HS-27A (cell line): ENCODE measurements at places on chromosomes 4 and X.

GRCh38 chrX:17703201-17703600, 34.1 kb upstream of the SCML1 start:
- DNase-seq: no peak

DNA sequence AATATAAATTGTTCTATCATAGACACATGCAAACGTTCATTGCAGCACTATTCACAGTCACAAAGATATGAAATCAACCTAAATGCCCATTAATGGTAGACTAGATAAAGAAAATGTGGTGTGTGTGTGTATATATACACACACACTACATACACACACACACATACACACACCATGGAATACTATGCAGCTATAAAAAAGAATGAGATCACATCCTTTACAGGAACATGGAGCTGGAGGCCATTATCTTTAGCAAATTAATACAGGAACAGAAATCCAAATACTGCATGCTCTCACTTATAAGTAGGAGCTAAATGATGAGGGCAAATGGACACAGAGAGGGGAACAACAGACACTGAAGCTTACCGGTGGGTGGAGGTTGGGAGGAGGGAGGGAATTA, 65.2 kb downstream of the MTHFD2L start:
- DNase-seq: no peak

DNA sequence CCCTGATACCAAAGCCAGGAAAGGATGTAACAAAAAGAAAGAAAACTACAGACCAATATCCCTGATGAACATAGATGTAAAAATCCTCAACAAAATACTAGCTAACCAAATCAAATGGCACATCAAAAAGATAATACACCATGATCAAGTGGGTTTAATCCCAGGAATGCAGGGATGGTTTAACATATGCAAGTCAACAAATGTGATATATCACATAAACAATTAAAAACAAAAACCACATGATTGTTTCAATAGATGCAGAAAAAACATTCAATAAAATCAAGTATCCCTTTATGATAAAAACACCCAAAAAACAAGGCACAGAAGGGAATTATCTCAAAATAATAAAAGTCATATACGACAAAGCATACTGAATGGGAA, 31.5 kb downstream of the ELF2 start:
- DNase-seq: no peak

- peak; percentile 7 for DNase-seq
Measured at GRCh38 chrX:112636951-112637581, 42.7 kb downstream of the LHFPL1 start.

DNA sequence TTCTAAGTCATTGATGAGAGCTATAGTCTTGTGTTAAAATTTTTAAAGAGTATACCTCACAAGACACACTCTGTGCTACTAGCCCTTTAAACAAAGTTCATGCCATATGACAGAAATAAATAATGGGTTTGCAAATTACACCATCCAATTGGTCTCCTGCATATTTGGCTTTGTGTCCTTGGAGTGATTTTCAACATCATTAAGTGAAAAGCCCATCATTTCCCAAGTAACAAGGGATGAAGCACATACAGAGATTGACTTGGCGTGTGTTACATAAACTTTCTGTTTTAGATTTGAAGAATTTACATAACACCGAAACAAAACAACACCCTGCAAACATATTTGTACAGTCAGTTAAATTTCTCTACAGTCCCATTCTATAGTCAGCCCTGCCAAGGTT, 216.9 kb upstream of the NEIL3 start:
- no peak for DNase-seq

DNA sequence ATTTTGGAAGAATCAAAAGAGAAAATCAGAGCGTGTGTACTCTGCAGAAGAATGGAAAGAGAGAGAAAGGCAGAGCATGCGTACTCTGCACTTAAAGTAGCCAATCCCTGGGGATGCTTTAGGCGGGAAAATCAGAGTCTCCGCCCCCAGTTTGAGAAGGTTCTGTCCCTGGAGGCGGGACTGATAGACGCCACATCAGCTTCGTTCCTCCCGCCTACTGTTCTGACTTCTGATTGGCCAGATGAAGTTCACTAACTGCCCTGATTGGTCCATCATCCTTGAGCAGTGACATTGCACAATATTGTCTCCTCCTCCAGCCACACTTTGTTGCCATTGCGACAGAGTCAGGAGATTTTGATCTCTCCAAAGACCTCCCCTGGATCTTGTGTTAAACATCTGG, 23.8 kb downstream of the SSX1 start:
- no peak for DNase-seq

DNA sequence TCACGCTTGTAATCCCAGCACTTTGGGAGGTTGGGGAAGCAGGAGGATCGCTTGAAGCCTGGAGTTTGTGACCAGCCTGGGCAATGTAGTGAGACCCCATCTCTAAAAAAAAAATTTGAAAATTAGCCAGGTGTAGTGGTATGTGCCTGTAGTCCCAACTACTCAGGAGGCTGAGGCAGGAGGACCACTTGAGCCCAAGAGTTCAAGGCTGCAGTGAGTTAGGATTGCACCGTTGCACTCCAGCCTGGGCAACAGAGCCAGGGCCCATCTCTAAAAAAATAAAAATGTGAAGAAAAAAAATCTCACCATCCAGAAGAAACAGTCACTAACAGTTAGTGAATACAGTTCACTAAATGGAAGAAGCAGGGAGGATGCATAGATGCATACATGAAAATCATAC, 34.8 kb downstream of the TMEM271 start:
- no peak for DNase-seq

DNA sequence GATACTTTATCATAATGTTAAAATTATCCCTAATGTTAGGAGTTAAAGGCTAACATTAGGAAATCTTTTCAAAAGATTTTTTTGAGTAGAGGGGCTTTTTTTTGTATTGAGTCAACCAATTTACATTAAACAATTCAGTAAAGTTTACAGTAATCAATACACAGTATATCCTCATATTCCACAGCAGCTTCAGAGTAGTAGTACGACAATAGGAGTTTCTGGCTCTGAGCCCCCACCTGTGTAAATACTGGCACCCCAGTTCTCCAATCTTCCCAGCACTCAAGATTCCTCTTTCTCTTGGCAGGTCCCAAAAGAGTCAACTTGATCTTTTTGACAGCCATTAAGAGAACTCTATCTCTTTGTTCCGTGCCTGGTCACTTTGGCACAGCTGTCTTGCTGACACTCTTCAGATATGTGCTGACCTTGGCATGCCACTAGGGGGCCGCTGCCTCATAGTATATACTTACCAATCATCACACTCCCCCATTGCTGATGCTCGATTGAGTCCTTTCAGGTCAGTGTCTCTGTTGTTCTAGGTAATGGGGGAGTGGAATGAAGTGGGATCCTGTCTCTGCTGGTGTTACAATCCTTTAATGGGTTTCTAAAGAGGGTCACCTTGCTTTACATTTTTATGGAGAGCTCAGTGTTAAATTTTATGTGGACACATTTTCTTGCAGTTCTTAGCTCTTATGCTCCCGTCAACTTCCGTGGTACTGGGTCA, 19.5 kb upstream of the CCNI start:
- no peak for DNase-seq

- DNase-seq: no peak
Measured at GRCh38 chr4:13872155-13872554, 244.6 kb upstream of the BOD1L1 start.

GRCh38 chr4:55345054-55345453, 988 bp upstream of the SRD5A3 start:
- DNase-seq: no peak

DNA sequence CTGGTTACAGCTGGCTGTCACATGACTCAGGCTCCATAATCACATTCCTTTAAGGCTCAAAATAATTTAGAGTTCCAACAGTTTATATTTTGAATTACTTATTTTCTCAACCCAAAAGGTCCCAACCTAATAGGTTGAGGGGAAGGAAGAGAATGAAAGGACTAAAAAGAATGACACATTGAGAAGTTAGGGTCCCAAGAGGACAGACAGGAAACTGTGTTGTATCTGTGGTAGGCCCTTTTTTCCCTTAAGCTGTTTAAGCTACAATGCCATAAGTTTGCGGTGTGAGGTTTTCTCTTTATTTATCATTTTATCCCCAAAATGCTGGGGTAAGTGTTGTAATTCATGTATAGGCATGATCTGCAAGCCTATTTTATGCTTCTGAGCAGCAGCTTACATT, 290.2 kb downstream of the ZNF674 start:
- DNase-seq: no peak

DNA sequence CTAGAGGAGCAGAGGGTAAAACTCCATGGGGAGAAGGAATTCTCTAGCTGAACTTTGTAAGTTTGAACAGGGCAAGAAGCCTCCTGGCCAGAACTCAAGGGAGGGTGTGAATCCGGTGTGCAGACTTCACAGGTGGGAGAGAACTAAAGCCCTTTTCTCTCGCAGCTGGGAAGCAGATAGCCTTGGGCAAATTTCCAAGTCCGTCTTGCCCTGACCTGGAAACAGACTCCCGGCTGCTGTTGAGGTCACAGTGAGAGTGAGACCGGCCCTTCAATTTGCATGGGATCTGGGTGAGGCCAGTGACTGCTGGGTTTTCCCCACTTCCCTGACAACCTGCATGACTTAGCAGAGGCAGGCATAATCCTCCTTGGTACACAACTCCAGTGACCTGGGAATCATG, 94.5 kb upstream of the ZNF827 start:
- DNase-seq: no peak

GRCh38 chr4:184762100-184762499, 28.2 kb upstream of the CENPU start:
- DNase-seq: no peak

DNA sequence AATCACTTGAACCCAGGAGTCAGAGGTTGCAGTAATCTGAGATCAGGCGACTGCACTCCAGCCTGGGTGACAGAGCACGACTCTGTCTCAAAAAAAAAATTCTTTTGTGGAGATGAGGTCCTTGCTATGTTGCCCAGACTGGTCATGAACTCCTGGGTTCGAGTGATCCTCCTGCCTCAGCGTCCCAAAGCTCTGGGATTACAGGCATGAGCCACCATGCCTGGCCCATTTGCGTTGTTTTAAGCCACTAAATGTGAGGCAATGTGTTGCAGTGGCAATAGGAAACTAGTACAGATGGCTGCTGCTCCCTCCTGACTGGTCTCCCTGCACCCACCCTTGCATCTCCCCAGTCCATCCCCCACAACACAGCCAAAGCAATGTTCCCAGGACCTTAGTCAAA, 40.0 kb upstream of the APLN start:
- DNase-seq: no peak

GRCh38 chrX:1341545-1342184, 5.1 kb downstream of the IL3RA start:
- DNase-seq: no peak

DNA sequence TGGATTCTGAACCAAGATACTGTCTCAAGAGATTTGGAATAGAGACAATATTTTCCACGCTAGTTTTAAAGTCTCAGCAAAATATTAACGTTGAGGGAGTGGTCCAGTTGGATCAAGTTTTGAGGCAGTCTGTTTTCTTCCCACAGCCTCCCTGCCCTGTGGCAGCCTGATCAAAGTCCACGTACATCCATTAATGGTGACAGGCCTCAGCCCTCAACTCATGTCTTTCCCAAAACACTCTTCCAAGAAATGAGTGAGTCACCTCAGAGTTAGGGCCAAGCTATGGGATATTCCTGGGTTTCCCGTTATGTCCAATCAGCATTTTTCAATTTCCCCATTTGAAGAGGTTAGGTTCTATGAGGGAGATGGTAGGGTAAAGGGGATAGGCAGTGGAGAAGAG, 28.5 kb downstream of the EGFL6 start:
- DNase-seq: no peak
